H7 (cell line): ENCODE measurements at places on chromosomes 16 and 17.

- peak; percentile 55 for DNase-seq
Observed at GRCh38 chr17:57724026-57724728, 20.9 kb downstream of the CCDC182 start.

DNA sequence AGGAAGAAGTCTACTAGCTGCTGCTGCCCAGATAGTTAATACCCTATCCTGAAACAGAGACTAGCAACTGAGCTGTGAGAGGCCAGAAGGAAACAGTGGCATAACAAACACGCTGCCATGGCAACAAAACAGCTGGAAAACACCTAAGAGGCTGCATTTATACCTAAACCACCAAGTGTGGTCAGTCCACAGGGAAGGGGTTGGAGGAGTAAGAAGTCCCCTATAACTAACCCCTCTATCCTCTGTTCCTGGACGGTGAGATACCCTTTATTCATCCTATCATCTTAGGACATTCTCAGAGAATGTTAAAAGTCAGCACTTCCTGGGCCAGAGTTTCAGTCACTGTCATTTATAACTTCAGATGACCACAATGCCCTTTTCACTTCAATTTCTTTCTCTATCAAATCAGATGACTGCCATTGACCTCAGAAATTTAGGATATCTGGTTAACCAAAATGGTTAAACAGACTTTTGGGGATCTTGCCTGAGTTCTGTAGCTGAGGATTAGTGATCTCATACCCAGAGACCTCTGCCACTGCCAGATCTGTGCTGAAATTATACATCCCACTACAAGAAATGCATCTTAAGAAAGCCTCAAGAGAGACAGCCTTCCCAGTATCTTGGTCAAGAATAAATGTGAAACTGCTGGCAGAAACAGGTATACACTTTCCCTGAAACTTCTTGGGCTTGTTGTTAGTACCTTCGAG is 36.2 kb downstream of the STH start:
- peak; percentile 32 for DNase-seq

DNA sequence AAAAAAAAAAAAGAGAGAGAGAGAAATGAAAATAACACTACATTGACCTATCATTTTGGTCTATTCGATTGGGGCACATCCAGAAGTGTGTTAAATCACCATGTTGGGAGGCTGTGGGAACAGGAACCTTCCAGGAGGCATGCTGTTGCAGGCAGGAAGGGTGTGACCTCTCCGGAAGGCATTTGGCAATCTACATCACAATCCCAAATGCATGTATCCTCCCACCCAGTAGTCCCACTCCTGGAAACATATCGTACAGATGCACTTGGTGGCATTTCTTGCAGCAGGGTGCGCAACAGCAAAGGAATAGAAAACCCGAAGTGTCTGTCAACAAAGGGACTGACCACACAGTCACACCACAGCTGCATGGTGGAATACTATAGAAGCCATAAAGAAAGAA is 7.9 kb downstream of the PLLP start:
- DNase-seq = peak; percentile 33

GRCh38 chr16:70663524-70664324 is 17.4 kb downstream of the IL34 start:
- peak; percentile 69 for DNase-seq

DNA sequence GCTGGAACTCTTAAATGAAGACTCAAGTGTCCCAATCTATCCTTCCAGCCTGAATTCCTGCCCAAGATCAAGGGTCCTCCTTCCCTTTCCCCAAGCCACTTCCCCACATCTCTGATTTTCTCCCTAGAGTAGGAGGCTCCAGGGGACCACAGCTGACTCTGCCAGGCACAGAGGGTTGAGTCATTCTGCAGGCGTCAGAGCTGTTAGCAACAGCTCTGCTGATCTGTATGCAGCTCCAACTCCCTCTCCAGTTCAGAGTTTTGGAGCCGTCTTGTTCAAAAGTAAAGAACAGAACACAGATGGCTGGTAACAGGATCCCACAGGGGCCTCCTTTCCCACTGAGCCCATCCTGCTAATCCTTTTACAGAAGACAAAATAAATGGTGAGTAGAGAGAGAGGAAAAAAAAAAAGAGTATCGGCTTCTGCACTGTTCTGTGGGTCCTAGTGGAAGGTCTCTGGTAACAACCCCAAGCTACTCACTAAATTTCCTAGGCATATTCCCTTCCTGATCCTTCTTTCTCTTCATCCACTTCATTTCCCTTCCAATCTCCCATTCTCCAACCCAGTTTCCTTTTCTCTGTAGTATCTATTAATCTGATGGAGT is 13.4 kb upstream of the TAOK1 start:
- DNase-seq = peak; percentile 59

DNA sequence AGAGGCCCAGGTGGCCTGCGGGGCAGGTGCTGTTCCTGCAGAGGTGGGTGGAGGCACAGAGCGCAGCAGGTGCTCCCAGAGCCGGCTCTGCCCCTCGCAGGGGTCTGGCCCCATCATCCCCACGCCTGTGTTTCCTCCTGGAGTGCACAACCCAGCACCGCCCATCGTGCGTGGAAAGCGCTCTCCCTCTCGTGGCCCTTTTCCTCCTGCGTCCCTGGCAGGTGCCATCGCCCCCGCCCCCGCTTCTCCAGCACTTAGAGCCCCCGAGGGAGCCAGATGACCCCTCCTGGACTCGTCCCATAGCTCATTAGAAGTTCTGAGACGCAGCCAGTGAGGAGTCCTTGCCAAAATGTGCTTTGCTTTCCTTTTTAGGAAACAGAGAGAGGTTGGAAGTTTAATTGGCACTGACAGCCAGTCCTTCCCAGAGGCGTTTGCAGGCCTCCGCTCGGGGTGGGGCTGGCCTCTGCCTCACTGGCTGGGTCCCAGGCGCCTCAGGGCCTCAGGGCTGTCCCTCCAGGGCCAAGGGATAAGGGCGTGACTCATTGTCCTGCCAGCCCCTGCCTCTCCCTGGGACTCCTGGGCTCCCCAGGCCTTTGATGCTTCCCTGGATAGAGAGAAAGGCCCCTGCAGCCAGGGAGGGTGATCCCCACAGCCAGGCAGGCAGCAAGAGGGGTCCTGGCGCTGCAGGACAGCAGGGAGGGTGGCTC is 32.2 kb upstream of the CHMP6 start:
- DNase-seq = peak; percentile 62

DNA sequence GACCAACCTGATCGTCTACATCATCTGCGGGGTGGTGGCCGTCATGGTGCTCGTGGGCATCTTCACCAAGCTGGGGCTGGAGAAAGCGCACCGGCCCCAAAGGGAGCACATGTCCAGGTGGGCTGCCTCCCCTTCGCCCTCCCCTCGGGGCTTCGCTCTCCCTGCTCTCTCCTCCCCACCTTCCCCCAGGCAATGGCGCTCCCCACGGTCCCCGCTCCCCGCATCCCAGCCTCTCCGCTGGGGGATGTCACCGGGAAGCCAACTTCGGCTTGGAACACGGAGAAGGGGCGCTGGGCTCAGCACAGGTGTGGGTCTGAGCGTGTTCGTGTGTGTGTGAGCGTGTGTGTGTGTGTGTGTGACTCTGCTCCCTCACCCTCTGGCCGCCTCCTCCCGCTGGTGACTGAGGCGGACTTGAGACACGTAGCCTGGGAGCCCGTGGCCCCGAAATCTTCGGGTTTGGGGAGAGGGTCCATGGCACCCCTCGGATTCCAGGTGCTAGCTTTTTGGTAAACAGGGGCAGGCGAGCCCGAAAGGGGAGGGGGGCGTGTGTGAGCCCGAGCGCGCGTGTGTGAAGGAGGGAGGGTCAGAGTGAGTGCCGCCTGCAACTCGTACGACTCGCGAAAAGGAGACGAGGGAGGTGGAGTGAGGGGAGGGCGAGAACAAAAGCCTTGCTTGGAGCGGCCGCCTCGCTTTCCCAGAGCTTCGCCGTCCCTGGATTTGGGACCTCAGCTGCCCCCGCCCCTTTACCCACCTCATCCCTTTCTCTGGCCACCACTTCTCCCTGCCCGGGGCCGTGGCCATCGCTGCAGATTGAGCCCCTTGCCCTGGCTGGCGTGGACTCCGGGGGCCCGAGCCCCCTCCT is 1.3 kb downstream of the SHISA9 start:
- DNase-seq = peak; percentile 82

DNA sequence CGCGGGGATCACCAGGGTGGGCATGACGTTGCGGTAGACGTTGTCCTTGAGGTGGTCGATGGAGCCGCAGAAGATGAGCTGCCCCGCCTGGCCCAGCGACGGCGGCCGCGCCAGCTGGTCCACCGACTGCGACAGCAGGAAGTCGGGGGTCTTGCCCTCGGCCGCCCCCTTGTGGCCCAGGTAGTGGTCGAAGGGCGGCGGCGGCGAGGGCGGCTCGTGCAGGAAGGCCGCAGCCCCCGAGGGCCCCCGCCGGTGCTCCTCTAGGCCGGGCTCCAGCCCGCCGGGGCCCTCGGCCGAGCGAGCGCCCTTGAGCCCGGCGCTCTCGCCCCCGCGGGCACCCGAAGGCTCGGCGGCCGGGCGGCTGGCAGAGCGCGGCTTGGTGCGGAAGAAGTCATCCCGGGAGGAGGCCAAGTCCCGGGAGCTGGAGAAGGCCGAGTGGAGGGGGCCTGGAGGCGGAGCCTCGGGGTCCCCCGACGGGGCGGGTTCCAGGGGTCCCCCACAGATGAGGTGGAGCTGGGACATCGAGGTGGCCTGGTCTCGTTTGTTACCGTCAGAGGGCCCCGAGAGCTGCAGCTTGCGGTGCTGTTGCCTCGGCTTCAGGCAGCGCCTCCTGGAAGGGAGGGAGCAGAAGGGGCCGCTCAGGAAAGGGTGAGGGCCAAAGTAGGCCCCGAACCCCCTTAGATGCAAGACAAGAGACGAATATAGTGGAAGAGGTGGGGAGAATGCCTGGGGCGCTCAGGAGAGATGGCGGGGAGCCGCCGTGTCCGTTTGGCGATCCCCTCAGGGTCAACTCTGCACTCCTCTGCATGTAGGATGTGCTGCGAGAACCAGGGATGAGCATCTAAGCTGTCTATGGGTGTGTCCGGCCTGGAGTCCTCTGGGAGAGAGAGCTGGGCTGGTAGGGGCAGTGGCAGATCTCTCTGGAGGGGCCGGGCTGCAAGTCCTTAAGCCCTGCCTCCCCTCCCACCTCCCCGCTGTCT is 8.8 kb downstream of the FAM171A2 start:
- DNase-seq = peak; percentile 98

- peak; percentile 67 for DNase-seq
Observed at GRCh38 chr17:30290696-30291542, 825 bp downstream of the BLMH start.

DNA sequence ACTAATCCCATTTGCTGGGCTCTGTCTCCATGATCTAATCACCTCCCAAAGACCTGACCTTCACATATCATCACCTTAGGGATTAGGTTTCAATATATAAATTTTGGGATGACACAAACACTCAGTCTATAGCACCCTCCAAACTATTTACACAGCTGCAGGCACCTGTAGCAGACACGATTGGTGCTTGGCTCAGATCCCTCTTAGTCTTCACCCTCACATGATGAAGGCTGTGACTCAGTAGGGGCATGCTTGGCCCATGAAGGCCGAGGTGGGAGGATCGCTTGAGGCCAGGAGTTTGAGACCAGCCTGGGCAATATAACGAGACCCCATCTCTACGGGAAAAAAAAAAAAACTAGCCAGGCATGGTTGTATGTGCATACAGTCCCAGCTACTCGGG is 73.5 kb downstream of the HS3ST2 start:
- DNase-seq = no peak

- DNase-seq = no peak
Observed at GRCh38 chr17:57983446-57983845, 4.6 kb downstream of the VEZF1 start.

- peak; percentile 90 for DNase-seq
Observed at GRCh38 chr16:1288813-1289476, 20.5 kb upstream of the UBE2I start.

- DNase-seq = no peak
Observed at GRCh38 chr16:81216706-81217105, 21.8 kb upstream of the BCO1 start.

- DNase-seq = peak; percentile 42
Observed at GRCh38 chr17:37220607-37220953, 155.2 kb upstream of the C17orf78 start.

- no peak for DNase-seq
Observed at GRCh38 chr17:76657505-76658241, 14.1 kb upstream of the ST6GALNAC1 start.

- peak; percentile 26 for DNase-seq
Observed at GRCh38 chr17:76824093-76824492, 44.1 kb upstream of the MGAT5B start.

DNA sequence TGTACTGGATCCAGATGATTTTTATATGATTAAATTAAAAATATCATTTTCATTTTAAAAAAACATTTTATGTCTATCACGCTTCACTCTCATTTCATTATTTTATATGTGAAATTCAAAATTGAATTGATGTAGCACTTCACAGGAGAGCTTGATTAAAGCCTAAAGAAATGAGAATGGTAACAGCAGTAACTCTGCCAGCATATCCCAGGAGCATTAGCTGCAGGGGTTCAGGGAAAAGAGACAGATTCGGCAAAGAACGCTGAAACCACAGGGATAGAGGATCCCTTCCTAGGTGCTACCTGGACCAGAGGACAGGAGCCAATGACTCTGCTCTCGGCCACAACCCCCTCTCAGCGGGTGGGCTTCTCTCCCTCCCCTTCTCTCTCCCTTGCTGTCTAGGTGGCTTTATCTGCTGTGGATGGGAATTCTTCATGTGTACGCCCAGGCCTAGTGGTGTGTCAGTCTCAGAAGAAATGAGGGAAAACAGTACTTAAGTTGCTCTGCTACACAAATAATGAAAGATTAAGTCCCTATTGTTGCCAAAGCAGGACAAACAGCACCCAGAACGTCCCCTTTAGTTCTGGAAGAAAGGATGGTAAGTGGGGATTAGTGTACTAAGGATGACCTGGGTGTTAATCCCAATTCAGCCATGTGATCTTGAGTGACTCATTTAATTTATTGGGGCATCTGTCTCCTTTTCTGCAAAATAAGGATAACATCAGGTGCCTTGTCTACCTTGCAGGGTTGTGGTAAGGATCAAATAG is 123.3 kb downstream of the CDK5R1 start:
- peak; percentile 45 for DNase-seq

DNA sequence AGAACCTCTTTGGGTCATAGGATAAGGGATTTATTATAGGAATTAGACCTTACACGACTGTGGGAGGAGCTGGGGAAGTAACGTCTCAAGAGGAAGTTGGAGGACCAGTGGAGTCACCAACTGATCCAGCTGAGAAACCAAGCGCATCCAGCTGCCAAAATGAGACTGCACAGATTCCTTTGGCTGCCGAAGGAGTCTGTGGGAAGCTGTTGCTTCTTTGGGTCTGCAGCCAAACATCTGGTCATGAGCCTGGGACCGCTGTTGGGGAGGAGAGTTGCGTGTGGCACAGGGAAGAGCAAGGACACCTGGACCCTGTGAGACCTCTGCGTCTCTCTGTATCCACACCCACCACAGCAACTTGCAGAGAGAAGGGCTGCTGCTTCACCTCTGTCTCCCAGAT is 2.4 kb upstream of the NACA2 start:
- DNase-seq = no peak
